ENCODE measurements at places on chromosomes 4 and X. TPM values are rescaled to one million over a fixed set of nuclear protein-coding genes. Genes with fewer than 3 reads are reported as not detected.

Gene SHOX
- not detected for total RNA-seq

DNA sequence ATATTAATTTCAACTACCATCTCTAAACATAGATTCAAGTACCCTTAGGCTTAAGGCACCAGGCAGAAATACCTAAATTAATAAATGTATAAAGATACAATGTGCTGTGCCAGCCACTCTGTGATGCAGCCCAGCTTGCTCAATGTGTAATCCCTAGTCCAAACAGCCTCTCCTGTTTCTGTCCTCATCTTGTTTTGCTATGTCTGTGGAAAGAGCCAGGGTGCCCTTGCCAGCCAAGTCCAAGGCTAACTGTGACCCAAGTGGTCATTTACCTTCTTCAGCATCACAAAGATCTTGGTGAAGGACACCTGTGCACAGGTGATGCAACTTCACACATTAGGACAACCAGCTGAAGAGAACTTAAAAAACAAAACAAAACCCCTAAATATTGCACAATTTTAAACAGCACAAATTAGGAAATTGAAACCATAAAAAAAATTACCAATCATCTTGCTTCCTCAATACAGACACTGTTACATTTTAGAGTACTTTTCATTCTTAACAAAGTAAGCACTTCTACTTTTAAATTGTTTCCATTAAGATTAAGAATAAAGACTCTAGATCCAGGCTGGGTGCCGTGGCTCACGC is 89.6 kb downstream of the C4orf51 start:
- H3K27me3 ChIP-seq, result no peaks in the 10 kb centered on the region
- H3K27ac ChIP-seq, result no peak overlapping the region
- H3K36me3 ChIP-seq, result peaks cover 10% of the 10 kb centered on the region
- H3K4me3 ChIP-seq, result no peak overlapping the region

GRCh38 chr4:113665036-113665435 is 96.5 kb downstream of the CAMK2D start:
- no peak for DNase-seq
- no peak overlapping the region for H3K27ac ChIP-seq
- no peaks in the 10 kb centered on the region for H3K36me3 ChIP-seq
- no peaks in the 10 kb centered on the region for H3K4me1 ChIP-seq

Gene UNC5C
- total RNA-seq, result not detected

Gene NHS
- total RNA-seq, result 19.5 TPM

Gene C4orf54
- total RNA-seq, result not detected

Gene CSN1S1
- total RNA-seq, result not detected

Gene TMEM154
- 23.3 TPM for total RNA-seq

GRCh38 chr4:123233136-123233768 is 163.3 kb upstream of the SPRY1 start:
- H3K36me3 ChIP-seq, result no peaks in the 10 kb centered on the region
- H3K4me3 ChIP-seq, result no peak overlapping the region
- DNase-seq, result no peak
- H3K27ac ChIP-seq, result no peak overlapping the region
- H3K27me3 ChIP-seq, result no peaks in the 10 kb centered on the region
- H3K4me1 ChIP-seq, result no peaks in the 10 kb centered on the region

Gene BMP3
- total RNA-seq, result 0.17 TPM

- H3K27me3 ChIP-seq, result no peaks in the 10 kb centered on the region
- no peak overlapping the region for H3K4me3 ChIP-seq
- no peaks in the 10 kb centered on the region for H3K36me3 ChIP-seq
- no peak for DNase-seq
- H3K27ac ChIP-seq, result no peak overlapping the region
Observed at GRCh38 chrX:136975684-136976470, 57.9 kb downstream of the GPR101 start.

DNA sequence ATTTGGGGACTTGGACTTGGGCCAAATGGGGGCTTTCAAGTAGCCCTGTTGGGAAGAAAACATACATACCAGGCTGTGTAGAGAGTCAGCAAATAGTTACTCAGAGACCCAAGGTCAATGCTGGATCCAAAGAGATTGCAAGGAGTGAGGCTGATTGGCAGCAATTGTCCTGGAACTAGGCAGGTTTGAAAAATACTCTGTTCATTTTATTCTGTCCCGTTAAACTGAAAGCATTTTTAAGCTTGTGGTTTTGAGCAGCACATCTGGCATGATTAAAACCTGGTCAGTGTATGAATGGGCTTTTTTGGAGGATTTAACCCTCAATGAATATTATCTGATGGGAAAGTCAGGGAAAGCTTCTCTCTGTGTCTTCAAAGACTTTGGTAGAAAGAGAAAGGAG is 294.3 kb upstream of the BOD1L1 start:
- no peaks in the 10 kb centered on the region for H3K36me3 ChIP-seq
- no peak overlapping the region for H3K4me3 ChIP-seq
- DNase-seq, result no peak
- H3K4me1 ChIP-seq, result peaks cover 21% of the 10 kb centered on the region

Gene HUWE1
- total RNA-seq, result 347 TPM

DNA sequence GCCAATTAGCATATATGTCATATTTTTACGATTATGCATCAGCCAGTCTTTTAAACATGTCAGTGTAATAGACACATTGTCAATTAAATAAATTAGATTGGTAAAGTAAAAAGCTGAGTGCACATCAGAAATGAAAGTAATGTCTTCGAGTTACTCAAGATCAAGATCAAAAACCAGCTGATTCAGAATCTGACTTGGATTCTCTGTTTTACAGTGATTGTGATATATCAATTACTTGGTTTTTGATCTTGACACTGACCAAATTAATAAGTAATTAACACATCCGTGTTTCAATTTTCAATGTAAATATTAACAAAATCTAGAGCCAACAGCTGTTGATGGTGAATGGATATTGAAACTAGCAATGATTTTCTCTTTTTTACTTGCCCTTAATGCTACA is 311.6 kb downstream of the PDGFC start:
- peaks cover 8% of the 10 kb centered on the region for H3K4me1 ChIP-seq
- no peak for DNase-seq
- H3K27me3 ChIP-seq, result no peaks in the 10 kb centered on the region

Gene CLDN34
- total RNA-seq, result 0.39 TPM

Gene PDGFC
- 52.1 TPM for total RNA-seq

- no peak for DNase-seq
- H3K27me3 ChIP-seq, result peaks cover 25% of the 10 kb centered on the region
- H3K27ac ChIP-seq, result no peak overlapping the region
- no peaks in the 10 kb centered on the region for H3K36me3 ChIP-seq
- no peaks in the 10 kb centered on the region for H3K4me1 ChIP-seq
Observed at GRCh38 chrX:73826996-73827395, 264.0 kb downstream of the CHIC1 start.

Gene SATL1
- total RNA-seq, result not detected

GRCh38 chr4:187606581-187606980 is 389.0 kb upstream of the ZFP42 start:
- H3K27me3 ChIP-seq, result no peaks in the 10 kb centered on the region
- H3K27ac ChIP-seq, result no peak overlapping the region
- H3K4me1 ChIP-seq, result peaks cover 7% of the 10 kb centered on the region
- DNase-seq, result peak; percentile 36
- H3K4me3 ChIP-seq, result no peak overlapping the region
- no peaks in the 10 kb centered on the region for H3K36me3 ChIP-seq

- H3K4me3 ChIP-seq, result no peak overlapping the region
- no peak overlapping the region for H3K27ac ChIP-seq
- H3K27me3 ChIP-seq, result no peaks in the 10 kb centered on the region
Observed at GRCh38 chr4:165384186-165384585, 5.4 kb downstream of the CPE start.

DNA sequence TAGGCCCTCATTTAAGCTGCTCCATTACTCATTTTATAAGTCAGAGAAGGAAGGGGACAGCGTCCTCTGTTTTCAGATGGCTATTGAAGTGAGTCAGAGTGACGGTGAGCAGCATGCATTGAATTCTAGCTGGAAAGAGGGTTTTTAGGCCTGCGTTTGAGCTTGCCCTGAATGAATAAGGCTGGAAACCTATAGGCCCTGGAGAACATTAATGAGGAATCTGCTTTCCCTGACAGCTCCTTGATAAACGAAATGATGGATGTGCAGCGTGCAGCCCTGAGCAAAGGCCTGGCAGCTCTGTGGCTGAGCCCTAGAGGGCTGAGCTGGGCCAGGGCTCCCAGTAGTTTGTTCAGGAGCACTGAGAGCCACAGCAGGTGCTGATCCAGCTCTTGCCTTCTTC is 33.4 kb downstream of the TBL1X start:
- no peak overlapping the region for H3K27ac ChIP-seq
- H3K27me3 ChIP-seq, result no peaks in the 10 kb centered on the region
- peaks cover 5% of the 10 kb centered on the region for H3K36me3 ChIP-seq
- no peak for DNase-seq

DNA sequence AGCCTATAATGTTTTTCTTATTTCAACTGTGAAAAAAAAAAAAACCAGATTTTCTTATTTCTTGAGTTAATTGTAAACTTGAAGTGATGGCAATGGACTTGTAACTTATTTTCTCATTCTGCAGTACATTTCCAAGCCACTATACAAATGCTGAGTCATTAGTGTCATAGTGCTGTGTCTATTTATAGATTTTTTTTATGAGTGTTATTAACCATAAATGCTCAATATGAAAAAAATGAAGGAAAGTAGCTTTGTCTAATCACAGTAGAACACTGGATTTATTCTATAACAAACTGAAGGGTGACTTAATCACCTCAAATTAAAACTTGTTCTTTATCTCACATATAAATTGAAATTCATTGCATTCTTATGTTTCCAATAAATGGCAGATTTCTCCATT is 718.6 kb downstream of the CCSER1 start:
- H3K4me3 ChIP-seq, result no peak overlapping the region
- no peak overlapping the region for H3K27ac ChIP-seq
- no peaks in the 10 kb centered on the region for H3K36me3 ChIP-seq
- no peak for DNase-seq
- H3K27me3 ChIP-seq, result no peaks in the 10 kb centered on the region

Gene CD38
- 9.4 TPM for total RNA-seq

Gene GSX2
- not detected for total RNA-seq

GRCh38 chr4:41935652-41936021 is 408 bp downstream of the TMEM33 start:
- no peaks in the 10 kb centered on the region for H3K4me1 ChIP-seq
- H3K27ac ChIP-seq, result peak overlapping the region; percentile 72
- H3K4me3 ChIP-seq, result peak overlapping the region; percentile 92
- no peaks in the 10 kb centered on the region for H3K27me3 ChIP-seq

DNA sequence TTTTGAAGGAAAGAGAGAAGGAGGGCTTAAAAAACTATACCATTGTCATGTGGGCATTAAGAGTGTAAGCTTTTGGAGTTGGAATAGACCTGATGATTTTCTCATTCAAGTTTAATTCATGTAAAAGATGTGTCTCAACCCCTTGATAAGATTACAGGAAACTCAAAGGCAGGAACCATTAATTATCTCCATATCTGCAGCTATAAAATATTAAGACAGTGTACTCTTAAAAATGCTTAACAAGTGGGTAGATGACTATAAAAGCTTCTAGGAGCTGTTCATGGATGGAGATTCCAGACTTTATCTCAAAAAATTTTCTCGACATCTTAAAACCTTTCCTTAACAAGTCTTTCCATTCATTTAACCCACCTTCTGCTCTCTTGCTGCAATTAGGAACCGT is 208.3 kb downstream of the PALLD start:
- DNase-seq, result no peak
- H3K36me3 ChIP-seq, result no peaks in the 10 kb centered on the region
- H3K4me3 ChIP-seq, result no peak overlapping the region
- H3K4me1 ChIP-seq, result no peaks in the 10 kb centered on the region
- no peaks in the 10 kb centered on the region for H3K27me3 ChIP-seq

DNA sequence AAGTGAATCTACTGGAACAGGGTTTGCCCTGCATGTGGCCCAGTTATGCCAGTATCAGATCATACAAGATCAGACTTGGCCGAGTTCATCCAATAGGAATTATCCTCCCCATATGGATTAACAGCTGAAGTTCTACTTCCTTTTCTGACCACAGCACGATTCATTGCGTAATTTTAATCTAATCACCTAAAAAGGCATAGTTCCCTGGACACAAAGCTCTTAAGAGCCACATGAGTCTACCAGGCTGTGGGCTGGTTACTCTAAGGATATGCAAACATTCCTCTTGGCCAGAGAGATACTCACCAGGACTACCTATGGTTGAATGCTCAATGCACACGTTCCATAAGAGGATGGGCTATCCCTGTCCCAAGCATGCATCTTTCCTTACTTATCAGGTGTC is 46.9 kb downstream of the CHST7 start:
- H3K27ac ChIP-seq, result no peak overlapping the region
- peaks cover 34% of the 10 kb centered on the region for H3K36me3 ChIP-seq
- H3K4me3 ChIP-seq, result no peak overlapping the region
- H3K4me1 ChIP-seq, result no peaks in the 10 kb centered on the region
- no peaks in the 10 kb centered on the region for H3K27me3 ChIP-seq

Gene TMEM271
- total RNA-seq, result not detected

GRCh38 chr4:40875507-40876150 is 125.9 kb downstream of the NSUN7 start:
- DNase-seq, result no peak
- no peak overlapping the region for H3K4me3 ChIP-seq
- no peaks in the 10 kb centered on the region for H3K27me3 ChIP-seq
- H3K4me1 ChIP-seq, result no peaks in the 10 kb centered on the region
- H3K27ac ChIP-seq, result no peak overlapping the region
- H3K36me3 ChIP-seq, result no peaks in the 10 kb centered on the region

DNA sequence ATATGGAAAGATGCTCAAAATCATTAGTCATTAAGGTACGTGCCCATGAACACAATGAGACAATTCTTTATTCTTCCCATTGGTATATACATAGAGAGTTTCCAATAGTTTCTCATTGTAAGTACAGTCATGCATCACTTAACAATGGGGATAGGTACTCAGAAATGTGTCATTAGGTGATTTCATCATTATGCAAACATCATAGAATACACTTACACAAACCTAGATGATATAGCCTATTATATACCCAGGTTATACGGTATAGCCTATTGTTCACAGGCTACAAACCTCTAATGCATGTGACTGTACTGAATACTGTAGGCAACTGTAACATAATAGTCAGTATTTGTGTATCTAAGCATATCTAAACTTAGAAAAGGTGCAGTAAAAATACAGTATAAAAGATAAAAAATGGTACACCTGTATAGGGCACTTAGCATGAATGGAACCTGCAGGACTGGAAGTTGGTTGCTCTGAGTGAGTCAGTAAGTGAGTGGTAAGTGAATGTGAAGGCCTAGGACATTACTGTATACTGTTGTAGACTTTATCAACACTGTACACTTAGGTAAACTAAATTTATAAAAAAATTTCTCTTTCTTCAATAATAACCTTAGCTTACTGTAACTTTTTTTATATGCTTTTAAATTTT is 49.6 kb downstream of the KLHL13 start:
- H3K27ac ChIP-seq, result no peak overlapping the region
- H3K4me1 ChIP-seq, result no peaks in the 10 kb centered on the region
- H3K27me3 ChIP-seq, result no peaks in the 10 kb centered on the region

Gene MAGEA1
- total RNA-seq, result not detected

GRCh38 chr4:63620271-63620670 is 789.0 kb downstream of the TECRL start:
- no peaks in the 10 kb centered on the region for H3K36me3 ChIP-seq
- H3K27ac ChIP-seq, result no peak overlapping the region
- no peak for DNase-seq
- no peaks in the 10 kb centered on the region for H3K4me1 ChIP-seq
- H3K27me3 ChIP-seq, result no peaks in the 10 kb centered on the region
